ENCODE measurements at places on chromosomes 5 and 9. TPM values are rescaled to one million over a fixed set of nuclear protein-coding genes. Genes with fewer than 3 reads are reported as not detected.

GRCh38 chr5:87233143-87233542, 34.5 kb upstream of the RASA1 start:
- DNase-seq: no peak

Gene SCGB3A1
- total RNA-seq: not detected

Gene HSD17B3
- total RNA-seq: 0.78 TPM

GRCh38 chr5:115430374-115430773, 114.2 kb downstream of the FEM1C start:
- no peak for DNase-seq

DNA sequence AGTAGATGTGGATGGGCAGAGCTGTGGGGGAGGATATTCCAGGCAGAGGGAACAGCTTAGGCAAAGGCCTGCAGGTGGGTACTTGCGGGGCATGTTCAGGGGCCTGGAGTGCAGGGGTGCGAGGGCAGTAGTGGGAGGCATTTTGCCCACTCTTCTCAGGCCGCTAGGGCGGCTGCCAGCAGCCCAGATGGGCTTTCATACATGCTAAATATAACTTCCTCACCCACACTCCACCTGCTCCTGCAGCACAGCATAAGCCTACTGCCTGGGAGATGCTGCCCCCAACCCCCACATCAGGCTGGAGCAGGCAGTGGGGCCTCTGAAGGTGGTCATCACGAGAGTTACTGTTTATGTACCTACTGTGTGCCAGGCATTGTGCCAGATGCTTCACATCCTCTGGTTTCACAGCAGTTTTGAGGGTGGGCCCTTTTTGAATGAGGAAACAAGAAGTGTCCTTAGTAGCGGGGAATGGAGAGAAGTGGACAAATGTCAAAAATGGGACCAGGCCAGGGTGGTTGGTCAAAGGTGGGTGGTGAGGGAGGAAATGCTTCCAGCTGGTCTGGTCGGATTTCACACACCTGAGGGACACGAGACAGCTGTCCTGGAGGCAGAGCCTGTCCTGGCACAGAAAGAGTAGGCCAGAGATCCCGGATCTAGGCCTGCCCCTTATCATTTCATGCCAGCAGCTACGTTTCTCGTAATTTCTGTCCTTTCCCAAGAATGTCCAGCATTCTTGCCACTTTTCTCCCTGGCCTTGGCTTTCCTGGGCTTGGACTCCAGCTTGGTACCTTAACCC, 12.1 kb downstream of the RGS14 start:
- no peak for DNase-seq
